T-helper 1 cell (primary cell): ENCODE measurements at places on chromosomes 16 and 17.

GRCh38 chr16:51390877-51391276 is 239.8 kb upstream of the SALL1 start:
- DNase-seq, result no peak

GRCh38 chr17:8046929-8047768 is 8.3 kb downstream of the ALOX15B start:
- DNase-seq, result no peak

DNA sequence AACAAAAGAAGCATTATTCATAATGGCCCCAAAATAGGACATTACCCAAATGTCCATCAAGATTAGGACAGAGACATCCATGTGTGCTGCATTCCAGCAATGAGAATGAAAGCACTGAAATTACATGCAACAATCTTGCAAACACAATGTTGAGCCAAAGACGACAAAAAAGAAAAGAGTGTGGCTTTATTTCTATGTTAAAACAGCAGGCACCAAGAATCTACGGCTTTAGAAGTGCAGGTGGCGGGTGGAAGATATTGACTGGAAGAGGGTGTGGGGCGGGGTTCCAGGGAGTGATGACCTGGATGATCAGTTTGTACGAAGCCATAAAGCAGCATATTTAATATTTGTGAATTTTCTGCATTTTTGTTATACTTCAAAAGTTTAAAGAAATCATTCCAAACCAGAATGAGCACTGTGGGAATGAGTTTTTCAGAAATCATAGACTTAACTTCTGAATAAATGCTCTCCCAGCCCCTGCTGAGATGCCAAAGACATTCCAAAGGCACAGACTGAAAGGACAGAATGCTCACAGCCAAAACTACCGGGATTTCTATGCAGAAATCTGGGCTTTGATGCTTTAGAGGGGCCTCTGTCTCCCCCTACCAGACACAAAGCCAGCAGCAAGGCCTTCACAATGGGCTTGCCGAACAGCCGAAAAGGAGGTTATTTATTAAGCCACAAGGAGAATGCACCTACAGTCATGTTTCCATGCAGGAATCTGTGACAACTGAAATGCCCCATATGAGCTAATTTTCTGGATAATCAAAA is 361.6 kb downstream of the GRIN2A start:
- no peak for DNase-seq

GRCh38 chr16:5551909-5552308 is 454.3 kb upstream of the EEF2KMT start:
- no peak for DNase-seq

- no peak for DNase-seq
Observed at GRCh38 chr17:17358060-17358751, 55.0 kb downstream of the NT5M start.

DNA sequence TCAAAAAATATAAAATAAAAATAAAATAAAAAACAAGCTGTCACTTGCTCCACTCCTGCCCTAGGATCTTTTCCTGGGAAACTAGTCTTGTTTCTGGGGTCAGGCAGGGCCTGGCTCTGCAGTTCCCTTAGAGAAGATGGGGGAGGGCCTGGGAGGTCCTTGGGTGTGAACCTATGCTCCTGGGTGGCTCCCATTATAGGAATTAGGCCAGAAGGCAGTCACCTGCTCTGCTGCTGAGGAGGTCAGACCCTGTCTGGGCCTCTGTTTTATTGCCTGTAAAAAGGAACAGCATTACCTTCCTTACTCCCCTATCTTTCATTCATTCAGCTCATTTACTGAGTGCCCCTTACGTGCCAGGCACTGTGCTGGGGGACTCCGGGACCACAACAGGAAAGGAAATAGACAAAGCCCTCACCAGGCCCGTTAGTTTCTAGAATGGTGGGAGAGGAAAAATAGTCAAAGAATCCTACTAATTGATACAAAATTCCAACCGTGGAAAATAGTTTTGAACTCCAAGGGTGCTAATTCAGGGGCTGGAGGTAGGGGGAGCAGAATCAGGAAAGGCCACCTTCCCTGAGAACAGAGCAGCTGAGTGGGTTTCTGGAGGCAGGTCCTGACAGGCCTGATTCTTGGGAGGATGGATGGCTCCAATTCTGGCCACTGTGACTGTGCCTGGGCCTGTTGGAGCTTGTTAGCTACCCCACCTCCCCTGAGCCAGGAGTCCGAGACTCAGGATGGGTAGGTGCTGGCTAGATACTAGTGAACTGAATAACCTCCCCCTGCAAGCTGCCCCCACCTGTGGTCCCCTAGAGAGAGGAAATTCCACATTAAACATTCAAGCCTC is 1.3 kb upstream of the SLC46A1 start:
- no peak for DNase-seq

DNA sequence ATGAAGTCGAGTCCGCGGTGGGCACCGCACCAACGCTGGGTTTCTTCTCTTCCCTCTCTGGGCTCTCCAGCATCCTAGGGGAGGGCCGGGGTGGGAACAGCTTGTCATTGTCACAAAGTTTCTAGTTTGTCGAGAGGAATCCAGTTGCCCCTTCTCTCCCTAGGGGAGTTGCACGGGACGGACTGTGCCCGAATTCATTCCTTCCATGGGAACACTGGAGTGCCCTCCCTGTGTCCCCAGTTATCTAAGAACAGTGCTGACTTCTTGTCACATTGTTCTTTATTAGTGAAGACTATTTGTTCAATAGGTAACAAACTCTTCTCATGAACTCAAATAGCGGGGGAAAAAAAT is 1.2 kb downstream of the KLHL36 start:
- no peak for DNase-seq

DNA sequence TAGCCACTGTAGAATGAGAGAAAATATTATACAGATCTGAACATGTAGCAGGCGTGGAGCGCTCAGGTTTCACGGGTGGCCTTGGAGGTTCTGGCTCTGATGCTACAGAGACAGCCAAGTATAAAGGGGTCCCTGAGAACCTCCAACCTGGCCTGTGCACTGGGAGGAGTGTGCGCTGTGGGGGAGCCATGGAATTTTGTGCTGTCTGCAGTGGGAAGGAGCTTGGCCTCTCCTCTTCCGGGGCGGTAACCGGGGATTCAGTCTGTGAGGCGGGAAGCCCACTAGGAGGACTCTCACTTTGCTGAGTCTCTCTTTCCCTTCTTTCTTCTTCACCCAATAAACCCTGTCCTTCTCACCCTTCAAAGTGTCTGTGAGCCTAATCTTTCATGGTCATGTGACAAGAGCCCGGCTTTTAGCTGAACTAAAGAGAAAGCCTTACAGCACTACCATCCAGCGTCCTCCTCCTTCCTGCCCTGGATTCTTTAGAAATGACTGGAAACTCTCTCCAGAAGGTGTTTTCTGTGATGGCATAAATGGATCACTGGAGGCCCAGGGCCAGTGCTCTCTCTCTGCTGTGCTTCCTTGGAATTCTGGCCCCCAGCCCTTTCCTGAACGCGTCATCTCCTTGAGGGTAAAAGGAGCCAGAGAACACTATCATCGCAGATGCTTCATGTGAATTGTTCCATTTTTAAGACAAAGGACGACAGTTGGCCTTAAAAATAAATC is 232.1 kb upstream of the CACNG5 start:
- DNase-seq, result no peak

- DNase-seq, result no peak
Observed at GRCh38 chr17:46010597-46011186, 11.6 kb downstream of the STH start.

DNA sequence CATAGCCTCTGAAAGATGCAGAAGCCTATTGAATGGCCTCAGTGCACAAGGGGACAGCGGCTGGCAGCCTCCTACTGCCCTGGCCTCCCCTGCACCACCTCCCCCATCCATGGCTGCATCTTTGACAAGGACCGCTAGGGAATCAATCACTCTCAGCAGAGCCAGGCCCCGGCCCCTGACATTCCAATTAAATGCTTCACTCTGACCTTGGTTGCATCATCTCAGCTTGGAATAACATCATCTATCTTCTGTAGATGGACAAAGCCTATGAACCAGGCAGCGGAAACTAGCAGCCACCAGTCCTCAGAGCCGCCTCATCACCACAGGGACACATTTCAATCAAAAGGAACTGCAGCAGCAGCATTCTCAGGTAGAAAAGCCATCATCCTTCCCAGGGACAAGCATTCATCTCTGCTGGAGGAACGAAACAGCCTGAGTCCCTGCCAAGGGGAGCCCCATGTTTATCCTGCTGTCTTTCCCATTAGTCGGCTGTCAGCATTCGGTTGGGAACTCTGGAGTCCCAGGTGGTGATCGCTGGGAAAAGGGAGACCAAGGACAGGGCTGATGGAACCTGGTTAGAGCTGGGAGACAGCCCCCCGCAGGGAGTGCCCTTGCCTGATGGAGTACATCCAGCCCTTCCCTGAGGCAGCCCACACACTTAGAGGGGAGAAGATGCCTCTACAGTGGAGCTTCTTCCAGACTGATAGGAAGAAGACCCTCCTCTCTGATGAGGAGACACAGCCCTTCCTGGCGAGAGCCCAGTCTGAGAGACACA is 11.5 kb upstream of the TMEM132E start:
- DNase-seq, result no peak

DNA sequence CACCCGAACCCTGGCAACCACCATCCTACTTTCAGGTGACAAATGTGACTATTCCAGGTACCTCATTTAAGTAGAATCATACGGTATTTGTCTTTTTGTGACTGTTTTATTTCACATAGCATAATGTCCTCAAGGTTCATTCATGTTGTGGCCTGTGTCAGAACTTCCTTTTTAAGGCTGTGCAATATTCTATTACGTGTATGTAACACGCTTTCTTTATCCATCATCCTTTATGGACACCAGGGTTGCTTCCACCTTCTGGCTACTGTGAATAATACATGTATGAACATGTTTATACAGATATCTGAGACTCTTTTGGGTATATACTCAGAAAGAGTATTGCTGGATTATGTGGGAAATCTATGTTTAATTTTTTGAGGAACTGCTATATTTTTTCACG is 28.7 kb upstream of the RSL1D1 start:
- DNase-seq, result no peak

GRCh38 chr16:82152196-82152595 is 17.8 kb downstream of the MPHOSPH6 start:
- DNase-seq, result no peak

DNA sequence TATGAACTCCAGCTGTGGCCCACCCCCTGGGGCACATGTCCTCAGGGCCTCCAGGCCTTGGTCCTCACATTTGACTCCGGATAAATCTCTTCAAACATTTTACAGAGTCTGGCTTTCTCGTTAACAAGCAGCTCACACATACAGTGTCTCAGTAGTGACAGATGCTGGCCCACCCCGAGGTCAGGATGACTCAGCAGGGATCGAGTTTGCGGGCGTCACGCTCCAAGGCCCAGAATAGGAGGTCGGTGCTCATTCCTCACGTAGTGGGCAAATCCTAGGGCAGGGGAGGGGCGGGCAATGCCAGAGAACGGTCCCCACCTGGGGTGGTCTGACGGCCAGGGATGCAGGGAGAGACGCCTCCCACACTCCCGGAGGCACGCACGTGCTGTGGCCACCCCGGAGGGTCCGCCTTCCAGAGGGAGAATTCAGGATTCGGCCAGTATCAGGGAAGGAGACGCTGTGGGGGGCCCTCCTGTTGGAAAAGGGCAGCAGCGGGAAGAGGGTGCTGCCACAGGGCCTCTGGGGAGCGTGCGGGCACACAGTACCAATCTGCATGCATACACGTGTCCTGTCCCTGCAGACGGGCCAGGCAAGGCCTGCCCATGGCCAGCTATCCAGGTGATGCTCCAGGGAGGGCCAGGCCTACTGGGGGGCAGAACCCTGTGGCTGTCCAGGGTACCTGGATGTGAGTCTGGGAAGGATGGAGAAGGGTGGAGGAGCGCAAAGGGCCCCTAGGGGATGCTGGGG is 8.6 kb downstream of the SLC7A5 start:
- no peak for DNase-seq

- DNase-seq, result no peak
Observed at GRCh38 chr16:74252329-74252728, 44.3 kb upstream of the PSMD7 start.

GRCh38 chr17:6356562-6356961 is 78.4 kb downstream of the AIPL1 start:
- no peak for DNase-seq

- DNase-seq, result no peak
Observed at GRCh38 chr17:45101546-45101882, 30.8 kb downstream of the PLCD3 start.

DNA sequence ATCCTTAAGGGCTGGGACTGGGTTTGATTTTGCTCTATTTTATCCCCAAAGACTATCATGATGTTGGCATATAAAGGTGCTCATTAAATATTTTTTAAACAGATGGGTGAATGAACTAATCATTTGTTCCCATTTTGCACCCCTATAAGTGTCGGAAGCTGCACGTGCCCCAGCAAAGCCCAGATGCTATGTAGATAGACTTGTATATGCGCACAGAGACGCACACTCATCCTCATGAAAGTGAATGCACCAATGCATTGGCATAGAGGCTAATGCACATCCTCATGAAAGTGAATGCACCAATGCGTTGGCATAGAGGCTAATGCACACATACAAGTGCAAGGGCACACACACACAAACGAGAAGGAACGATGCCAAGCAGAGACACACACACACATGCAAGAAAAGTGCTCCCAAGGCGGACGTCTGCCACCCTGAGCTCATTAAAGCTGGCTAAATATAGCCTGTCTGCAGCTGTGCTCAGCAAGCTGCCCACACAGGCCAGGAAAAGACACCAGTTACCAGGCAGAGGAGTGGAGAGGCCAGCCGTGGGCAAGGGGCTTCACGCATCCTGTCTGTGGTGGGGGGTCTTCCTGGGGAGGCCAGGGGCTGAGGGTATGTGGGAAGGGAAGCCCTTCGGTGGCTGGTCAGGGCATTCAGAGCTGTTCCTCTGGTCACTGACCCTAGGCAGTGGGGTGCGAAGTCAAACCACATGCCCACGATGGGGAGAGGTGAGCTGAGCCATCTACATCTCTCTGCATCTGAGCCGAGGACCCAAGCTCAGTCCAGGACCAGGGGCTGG is 52.6 kb downstream of the PIMREG start:
- no peak for DNase-seq

DNA sequence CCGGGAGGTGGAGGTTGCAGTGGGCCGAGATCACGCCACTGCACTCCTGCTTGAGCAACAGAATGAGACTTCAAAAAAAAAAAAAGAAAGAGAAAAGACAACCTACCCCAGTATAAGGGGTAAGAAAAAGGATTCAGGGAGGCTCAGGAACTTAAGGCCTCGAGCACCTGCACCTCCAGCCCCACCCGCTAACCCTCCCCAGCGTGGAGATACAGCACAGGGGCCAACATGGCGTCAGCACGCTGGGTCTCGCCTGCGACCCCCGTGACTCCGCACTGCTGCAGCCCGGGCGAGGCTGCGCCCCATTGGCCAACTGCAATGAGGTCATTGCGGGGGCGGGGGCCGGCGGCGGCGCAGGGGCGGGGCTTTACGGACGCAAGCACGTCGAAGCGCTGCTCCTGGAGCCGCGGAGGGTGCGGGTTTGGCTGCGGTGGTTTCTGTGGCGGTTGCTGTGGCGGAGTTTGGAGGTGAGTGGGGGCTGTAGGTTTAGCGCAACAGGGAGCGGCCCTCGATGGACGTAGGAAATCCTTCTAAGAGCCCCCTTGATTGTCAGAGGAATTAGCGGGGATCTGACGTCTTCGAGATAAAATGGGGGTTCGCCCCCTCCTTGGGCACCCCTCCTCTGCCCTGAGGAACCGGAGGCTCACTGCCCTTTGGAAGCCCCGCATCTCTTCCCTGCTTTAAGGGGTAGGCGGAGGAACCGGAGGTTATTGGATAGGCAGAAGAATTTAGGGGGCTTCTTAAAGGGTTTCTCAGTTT is at the start of gene ATP6V0A1:
TSS of gene ATP6V0A1 (plus strand) at position 382 of the 759 bp plus-strand sequence. CDS start 2,017 bp downstream, outside the sequence.
- DNase-seq, result peak; percentile 79
